ENCODE measurements at places on chromosomes 13 and 19.

DNA sequence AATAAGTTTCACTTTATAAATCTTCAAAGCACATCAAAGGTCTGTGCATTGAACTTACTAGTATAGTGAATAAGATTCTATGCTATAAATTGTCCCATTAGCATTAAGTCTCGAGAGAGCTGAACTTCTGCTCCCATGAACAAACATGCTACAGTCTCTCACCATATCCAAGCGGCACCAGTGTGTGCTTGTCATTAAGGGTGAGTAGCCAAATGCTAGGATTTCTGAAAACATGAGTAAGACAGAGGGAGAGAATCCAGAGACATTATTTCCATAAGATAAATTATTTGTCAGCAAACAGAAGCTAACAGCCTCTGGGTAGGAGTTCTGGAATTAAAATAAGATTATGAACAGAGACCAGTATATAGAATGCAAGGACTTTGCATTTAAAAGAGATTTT lies 2882.5 kb downstream of the PCDH9 start:
- no peak for DNase-seq

GRCh38 chr19:15038294-15038693 lies 11.0 kb upstream of the CASP14 start:
- DNase-seq: no peak

- no peak for DNase-seq
These were observed 184.9 kb downstream of the TM9SF2 start for GRCh38 chr13:99686157-99686572.

GRCh38 chr19:8445488-8446001 lies 770 bp downstream of the HNRNPM start:
- peak; percentile 15 for DNase-seq
